Right hindlimb (tissue), 1 donor: ENCODE measurements at places on chromosomes 2 and 18.

DNA sequence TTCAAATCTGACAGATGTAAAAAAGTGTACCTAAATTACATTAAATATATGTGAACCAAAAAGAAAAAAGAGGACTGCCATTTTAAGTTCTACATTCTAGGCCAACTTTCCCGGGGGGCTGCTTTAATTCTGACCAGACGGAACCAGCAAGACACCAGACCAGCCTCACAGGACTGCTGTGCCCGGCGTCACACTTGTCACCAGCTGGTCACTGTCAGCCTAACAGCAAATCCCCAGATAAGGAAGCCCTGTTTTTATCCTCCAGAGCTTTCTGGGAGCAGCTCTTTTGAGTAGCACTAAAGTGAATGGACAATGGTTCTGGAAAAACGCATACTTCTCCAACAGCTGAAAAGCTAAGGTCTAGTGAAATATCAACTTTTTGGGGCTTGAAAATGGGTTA, 35.6 kb downstream of the CYB5A start:
- DNase-seq, result no peak

- DNase-seq, result no peak
Measured at GRCh38 chr2:155689791-155690190, 642.7 kb downstream of the NR4A2 start.

DNA sequence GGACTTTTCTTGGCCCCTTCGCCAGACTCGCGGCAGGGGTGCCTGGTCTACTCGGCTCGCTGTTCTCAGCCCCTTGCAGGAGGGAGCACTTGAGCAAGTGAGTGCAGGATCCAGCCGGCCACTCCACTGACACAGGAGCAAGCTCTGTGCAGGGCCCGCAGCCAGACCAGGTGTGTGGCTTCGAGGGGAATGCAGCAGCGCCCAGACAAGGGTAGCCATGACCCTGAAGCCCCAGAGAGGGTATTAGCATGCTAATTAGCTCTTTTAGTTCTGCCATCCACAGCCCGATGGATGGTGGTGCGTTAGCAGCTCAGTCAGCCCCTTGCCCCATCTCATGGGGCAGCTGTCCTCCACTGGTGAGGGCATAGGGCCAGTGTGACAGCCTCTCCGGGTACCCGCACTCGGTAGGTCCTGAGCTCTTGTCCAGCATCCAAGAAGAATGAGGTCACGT, 103.2 kb upstream of the HS6ST1 start:
- peak; percentile 12 for DNase-seq

- no peak for DNase-seq
Measured at GRCh38 chr2:187129868-187130267, 280.9 kb upstream of the ZSWIM2 start.

DNA sequence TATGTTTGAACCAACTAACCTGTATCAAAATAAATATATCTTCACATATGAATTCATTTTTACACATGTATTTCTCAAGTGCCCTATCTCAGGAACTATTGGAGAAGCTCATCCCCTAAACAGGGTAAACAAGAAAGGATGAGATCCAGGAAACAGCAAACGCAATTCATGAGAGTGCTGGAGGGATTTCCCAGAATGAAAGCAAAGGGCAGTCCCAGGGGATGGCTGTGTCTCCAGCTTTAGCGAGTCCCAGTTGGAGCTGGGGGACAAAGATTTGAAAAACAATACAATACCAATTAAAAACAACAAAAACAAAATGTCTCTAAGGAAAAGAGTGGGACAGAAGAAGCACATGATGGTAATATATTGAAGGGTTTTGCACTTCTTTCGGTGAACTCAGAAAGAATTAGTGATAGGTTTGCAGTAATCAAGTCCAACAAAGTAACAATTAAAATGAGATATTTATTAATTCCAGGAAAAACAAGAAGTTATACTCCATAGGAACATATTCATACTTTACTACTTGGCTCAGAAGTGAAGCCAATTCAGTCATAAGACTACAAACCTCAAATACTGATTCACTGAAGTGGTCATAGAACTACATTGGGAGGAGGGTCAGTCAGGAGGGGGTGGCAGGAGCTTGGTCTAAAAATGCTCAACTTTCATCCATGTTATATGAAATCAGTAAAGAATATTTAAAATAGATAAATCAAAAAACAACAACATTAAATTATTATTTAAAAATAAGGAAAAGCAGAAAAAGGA, 73.1 kb upstream of the PDE1A start:
- DNase-seq, result no peak

DNA sequence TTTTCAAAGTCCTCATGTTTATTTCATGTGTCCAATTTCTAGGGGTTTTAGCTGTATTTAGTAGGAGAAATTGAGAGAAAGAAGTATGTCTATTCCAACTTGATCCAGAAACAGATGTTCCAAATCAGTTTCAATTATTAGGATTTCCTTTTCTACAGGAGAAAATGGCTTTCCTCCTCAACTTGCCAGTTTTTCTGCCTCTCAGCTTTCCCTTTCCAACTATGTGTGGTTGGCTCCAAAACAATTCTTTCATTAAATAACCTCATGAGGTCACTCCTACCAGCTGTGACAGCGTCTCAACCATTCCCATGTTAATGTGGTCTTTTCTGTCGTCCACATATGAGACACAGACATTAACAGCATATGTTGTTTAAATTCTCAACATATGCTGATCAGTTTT, 13.1 kb downstream of the XIRP2 start:
- DNase-seq, result peak; percentile 28

GRCh38 chr2:199261239-199261638, 196.5 kb downstream of the SATB2 start:
- DNase-seq, result no peak

DNA sequence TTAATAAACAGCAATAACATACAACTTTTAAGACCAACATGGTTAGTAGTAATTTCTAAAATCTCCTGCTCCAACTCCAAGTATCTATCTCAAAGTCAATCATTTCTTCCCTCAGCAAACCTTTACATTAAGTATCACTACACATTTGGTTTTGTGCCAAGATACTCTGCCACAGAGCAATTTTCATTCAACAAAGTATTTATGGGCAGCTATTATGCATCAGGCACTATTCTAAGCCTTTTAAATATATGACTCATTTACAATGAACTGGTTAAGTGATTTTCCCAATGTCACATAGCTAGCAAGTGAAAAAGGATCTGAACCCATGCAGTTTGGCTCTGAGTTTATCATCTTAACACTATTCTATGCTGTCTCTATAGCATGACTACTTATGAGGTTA, 264.3 kb downstream of the NOL4 start:
- no peak for DNase-seq

- DNase-seq, result no peak
Measured at GRCh38 chr2:170974304-170974993, 45.4 kb downstream of the GORASP2 start.

DNA sequence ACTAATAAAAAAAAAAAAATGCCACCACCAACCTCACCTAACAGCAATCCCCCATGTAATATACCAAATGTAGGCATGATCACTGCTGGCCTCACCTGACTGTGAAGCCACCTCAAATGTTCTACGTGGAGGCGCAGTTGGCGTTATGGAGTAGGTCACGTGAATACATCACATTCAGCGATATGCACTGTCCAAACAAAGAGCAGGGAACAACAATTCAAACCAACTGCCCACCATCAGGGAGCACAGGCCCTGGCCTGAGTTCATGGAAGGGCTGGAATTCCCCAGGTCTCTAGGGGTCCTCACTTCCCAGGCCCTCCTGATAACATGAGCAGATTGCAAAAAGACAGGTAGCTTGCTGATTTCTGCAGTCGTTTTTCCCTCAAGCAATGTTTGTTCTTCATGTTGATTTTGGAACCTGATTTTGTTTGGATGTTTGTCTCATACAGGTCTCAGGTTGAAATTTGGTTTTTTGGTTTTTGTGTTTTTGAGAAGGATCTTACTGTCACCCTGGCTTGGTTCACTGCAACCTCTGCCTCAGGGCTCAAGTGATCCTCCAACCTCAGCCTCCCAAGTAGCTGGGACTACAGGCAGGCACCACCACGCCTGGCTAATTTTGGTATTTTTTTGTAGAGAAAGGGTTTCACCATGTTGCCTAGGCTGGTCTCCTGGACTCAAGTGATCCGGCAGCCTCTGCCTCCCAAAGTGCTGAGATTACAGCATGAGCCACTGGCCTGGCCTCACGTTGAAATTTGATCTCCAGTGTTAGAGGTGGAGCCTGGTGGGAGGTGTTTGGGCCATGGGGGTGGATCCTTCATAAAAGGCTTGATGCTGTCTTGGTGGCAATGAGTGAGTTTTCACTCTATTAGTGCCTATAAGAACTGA, 15.5 kb downstream of the TBC1D8 start:
- no peak for DNase-seq

DNA sequence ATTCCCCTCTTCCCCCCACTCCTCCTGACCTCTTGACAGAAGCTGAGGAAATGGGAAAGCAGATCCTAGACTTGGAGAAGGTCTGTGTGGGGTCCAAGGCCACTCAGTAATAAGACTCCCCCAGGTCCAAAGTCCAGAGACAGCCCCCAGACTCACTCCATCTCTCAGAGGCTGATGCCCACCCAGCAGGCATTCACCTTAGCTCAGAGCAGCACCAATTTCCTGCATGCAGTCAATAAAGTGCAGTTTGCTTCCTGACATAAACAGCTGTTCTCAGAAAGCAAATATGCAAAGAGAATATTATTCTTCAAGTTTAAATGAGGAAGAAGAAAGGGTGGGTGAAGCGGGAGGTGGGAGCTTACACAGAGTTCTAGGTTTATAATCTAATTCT, 84.1 kb upstream of the RTN4 start:
- DNase-seq, result no peak

DNA sequence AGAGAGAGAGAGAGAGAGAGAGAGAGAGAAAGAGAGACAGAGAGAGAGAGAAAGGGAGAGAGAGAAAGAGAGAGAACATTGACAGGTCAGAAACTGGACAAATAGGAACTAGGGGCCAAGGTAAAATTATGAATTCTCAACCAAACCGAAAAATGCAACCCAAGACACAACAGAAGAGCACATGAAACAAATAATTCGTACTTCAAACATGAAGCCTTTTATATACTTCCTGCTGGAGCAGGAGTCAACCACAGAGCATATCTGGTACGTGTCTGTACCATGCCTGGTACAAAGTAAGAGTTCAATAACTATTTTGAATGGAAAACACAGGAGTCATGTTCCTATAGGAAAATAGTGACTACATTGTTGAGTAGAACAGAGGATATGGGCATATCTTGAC, 6.5 kb upstream of the VPS54 start:
- no peak for DNase-seq

GRCh38 chr2:62267696-62268095, 71.8 kb downstream of the B3GNT2 start:
- DNase-seq, result no peak

DNA sequence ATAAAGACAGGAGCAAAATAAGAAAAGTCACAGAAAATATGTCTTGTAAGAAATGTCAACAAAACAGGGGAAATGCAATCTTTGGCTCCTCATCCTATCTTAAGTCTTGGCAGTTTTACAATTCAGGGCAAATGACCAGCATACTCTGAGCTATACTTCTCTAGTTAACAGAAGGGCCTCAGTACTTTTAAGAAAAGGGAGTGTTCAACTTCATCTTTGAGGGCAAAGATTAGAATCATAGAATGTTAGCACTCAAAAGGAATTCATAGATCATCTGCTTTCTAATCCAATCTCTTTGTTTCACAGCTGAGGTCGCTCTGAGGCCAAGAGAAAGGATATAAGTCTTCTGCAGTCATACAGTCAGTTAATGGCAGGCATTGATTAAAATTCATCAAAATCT, 174.0 kb upstream of the NT5C1B start:
- DNase-seq, result no peak

DNA sequence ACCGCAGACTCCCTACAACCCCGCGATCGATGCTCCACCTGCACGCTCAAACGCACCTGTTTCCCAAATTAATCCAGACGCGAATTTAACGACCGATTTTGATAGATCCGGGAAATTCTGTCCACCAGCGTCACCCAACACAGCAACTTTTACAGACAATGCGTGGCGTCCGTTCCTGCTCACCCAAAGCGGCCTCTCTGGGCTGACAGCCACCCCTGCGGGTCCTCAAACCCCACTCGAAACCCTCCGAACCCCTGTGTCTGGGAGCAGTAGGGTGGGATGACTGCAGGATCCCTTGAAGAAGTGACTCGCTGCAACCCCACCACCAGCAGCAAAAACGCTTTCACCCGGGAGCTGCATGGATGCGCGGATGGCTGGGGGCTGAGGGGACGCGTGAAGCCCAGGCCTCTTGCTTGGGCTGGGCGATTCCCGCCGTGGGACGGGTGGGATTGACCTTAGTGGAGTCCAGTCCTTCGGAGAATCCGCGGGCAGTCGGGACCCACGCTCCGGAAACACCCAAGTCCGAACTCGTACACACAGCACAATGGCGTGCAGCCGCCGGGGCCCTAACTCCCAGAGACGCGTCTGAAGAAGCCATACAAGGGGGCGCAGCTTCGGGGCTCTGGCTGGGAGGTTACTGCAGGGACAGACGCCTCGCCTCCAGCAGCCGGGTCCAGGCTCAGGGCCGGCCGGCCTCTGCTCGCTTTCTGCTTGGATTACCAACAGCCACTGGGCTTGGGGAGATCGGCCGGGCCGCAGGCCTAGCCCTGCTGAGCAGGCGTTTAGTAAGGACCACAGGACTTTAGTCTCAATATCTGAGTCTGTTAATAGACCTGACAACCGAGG, 31.1 kb upstream of the ATP6V1B1 start:
- no peak for DNase-seq

DNA sequence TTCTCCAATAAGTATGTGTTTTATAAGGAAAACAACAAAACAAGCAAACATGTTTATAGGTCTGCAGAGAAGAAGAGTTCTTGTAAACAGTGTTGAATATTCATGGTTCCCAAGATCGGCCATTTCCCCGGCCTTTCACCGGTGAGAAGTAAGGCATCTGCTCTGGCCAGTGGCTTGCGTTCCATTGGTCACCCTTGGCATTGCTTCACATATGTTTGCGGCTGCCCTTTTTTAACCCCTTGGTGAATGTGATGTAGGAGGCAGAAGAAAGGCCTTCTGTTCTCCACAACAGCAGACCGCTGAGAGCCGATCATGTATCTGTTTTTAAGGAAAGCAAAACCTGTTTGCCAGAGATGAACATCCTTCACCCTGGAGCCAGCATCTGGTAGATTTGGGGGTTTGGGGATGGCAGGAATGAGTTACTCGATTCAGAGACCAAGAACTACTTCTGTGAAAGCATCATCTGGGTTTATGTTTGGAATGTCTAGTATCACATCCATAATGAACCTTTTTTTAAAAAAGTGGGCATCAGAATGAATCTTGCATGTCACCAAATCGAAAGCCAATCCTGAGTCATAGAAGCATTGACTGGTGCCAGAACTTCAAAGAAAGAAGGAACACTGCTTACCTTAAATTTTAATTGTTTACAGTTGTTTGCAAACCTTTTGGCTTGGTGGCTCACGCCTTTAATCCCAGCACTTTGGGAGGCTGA, 112.3 kb downstream of the AGAP1 start:
- peak; percentile 30 for DNase-seq

- DNase-seq, result no peak
Measured at GRCh38 chr2:46737577-46737976, 178.0 kb downstream of the MCFD2 start.

- no peak for DNase-seq
Measured at GRCh38 chr2:209049608-209050007, 374.2 kb upstream of the MAP2 start.
